Motor neuron (in vitro differentiated cells): ENCODE measurements at places on chromosomes 11 and 22. TPM values are rescaled to one million over a fixed set of nuclear protein-coding genes. Genes with fewer than 3 reads are reported as not detected.
A peak's percentile ranks its signal among the peaks of the same experiment; 100 is the strongest.

PES1 gene
- total RNA-seq, result 136 and 142 TPM in 2 replicates

SLC17A6 gene
- 0.88 and 1.0 TPM in 2 replicates for total RNA-seq

LARGE1 gene
- total RNA-seq, result 9.5 and 10.3 TPM in 2 replicates

TMEM218 gene
- total RNA-seq, result 23.0 and 24.8 TPM in 2 replicates

CADM1 gene
- 2.4 and 6.2 TPM in 2 replicates for total RNA-seq

MRGPRE gene
- total RNA-seq, result not detected in 2 replicates

GPR83 gene
- total RNA-seq, result 1.8 TPM in 2 replicates

KDM4D gene
- total RNA-seq, result 1.7 TPM in 2 replicates

OPCML gene
- total RNA-seq, result 12.9 and 15.4 TPM in 2 replicates

POTEH gene
- not detected in 2 replicates for total RNA-seq

DNA sequence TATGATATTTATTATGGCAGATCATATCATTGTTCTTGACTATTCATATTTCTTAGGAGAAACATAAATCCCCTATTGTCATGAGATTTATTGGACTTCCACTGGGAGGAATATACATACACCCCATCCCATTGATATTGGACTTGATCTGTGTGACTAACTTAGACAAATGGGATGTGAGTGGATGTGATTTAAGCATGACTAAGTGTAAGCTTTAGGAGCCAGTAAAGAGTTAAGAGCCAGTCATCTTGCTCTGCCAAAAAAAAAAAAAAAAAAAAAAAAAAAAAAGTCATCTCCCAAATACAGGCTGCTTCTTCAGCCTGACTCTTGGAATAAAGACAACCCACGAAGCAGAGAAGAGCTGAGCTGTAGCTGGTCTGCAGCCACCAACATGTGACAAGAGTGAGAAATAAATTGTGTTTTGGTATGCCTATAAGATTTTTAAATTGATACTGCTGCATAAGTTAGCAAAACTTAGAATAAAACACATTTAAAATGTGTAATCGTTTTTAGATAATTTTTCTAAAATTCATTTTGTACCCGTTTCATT lies 595.0 kb upstream of the LRRC4C start:
- no peak for ATAC-seq

GRCh38 chr11:43419460-43419859 lies 60.7 kb downstream of the TTC17 start:
- ATAC-seq, result peak; percentile 68

DNA sequence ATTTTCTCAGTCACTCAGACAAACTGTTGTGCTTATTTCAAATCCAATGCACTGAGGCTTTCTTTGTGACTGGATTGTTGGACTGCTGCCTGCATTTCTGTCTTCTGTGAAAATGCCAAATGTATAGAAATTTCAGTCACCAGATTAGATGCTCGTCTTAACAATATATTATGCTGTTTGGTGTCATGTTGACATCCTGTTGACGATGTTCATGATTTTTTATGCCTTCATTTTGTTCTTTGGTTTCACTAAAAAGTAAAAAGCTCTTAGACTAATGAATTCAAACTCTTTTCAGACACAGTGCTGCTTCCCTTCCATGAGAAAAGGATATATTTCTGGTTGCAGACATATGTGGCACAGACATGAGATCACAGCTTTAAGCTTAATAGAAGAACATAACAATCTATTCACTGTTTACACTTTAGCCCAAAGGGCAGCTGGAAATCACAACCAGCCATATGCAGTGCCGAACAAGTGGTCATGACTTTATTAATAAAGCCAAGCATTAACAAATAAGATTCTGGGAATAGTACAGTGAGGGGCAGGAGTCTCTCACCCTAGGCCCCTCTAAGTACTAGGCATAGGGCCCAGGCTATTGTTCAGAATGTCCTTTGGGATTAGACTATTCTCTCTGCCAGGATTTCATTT lies 9.4 kb upstream of the SOX6 start:
- no peak for ATAC-seq

GRCh38 chr22:20777420-20778177 lies 3.7 kb downstream of the SERPIND1 start:
- ATAC-seq, result peak; percentile 98

DNA sequence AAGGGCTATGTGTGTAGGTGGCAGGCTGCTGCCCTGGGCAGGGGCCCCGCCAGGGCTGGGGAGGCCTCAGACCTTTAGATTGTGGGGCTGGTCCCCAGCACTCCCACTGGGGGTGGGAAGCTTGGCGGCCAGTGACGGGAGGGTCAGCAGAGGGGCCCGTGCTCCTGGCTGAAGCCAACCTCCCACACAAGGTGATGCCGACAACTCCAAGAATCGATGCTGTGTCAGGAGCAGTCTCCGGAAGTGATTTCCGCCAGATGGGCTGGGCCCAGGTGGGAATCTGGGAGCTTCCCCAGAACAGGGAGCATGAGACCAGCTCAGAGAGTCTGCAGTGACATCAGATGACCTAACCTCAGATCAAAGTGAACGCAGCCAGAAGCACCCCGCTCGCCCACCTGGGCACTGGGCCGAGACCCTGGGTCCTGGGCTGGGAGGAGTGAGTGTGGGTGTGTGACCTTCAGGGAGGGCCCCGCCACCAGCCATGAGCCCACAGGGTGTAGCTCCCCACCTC lies 7.7 kb downstream of the TRPM5 start:
- no peak for ATAC-seq

GRCh38 chr11:124740277-124740882 lies 638 bp downstream of the NRGN start:
- ATAC-seq, result peak; percentile 61

- no peak for ATAC-seq
Measured at GRCh38 chr22:24463071-24463760, 31.9 kb upstream of the UPB1 start.

DNA sequence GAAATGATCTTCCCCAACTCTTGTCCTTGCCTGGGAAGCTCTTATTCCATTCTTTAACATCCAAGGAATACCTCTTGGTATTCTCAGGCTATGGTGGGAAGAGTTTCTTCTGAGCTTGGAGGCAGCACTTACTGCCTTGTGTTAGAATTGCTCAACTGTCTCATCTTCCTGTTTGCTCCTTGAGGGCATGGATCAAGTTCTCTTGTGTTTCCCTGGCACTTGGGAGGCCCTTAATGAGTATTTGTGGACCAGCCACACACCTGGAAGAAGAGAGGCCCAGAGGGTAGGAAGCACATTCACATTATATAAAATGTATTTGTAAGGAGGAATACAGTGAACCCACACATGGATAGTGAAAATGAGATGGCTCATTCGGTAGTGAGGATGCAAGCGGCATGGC lies 3.4 kb upstream of the SORL1-AS1 start:
- ATAC-seq, result no peak

- ATAC-seq, result no peak
Measured at GRCh38 chr22:42912059-42912458, 55.0 kb upstream of the ARFGAP3 start.

- ATAC-seq, result no peak
Measured at GRCh38 chr11:57539342-57539741, 1.9 kb downstream of the SMTNL1 start.

GRCh38 chr11:68942751-68943271 lies 38.0 kb downstream of the MRGPRD start:
- ATAC-seq, result no peak

GRCh38 chr11:134359646-134360045 lies 27.9 kb downstream of the GLB1L2 start:
- no peak for ATAC-seq

DNA sequence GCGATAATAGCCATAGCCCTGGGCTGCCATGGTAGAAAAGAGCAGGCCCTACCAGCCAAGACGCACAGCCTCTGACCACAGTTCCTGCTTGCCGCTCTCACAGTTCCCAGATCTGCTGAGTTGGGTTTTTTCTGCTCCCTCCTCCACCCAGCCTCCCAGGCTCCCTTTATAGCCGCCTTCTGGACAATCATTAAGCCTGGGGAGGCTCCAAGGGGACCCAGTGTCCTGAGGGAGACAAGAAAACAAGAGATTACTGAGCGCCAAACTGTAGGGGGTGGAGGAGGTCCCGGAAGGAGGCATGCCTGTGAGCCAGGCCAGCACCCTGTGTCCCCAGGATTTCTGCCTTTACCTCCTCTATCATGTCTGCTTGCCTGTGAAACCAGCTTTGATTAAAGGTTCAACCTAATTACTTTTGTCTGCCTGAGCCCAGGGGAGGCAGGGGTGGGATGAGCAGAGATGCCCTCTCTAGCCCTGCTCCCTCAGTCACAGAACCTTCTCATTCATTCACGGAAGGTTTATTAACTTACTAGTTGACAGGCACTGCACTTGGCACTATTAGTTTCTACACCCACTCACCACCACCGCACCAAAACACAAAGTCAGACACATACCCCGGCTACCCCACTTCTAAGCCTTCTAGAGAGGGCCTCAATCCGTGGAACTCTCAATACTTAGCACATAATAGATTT lies 1.2 kb downstream of the SLC37A4 start:
- ATAC-seq, result no peak
